ENCODE measurements at places on chromosomes 5 and 9.

- no peak for DNase-seq
Measured at GRCh38 chr9:4812858-4813257, 20.1 kb downstream of the RCL1 start.

GRCh38 chr5:130277002-130277401, 372.7 kb downstream of the CHSY3 start:
- no peak for DNase-seq

GRCh38 chr5:6728011-6728794, 15.0 kb downstream of the TENT4A start:
- no peak for DNase-seq

- DNase-seq = no peak
Measured at GRCh38 chr9:115024925-115025535, 92.9 kb downstream of the TNC start.

DNA sequence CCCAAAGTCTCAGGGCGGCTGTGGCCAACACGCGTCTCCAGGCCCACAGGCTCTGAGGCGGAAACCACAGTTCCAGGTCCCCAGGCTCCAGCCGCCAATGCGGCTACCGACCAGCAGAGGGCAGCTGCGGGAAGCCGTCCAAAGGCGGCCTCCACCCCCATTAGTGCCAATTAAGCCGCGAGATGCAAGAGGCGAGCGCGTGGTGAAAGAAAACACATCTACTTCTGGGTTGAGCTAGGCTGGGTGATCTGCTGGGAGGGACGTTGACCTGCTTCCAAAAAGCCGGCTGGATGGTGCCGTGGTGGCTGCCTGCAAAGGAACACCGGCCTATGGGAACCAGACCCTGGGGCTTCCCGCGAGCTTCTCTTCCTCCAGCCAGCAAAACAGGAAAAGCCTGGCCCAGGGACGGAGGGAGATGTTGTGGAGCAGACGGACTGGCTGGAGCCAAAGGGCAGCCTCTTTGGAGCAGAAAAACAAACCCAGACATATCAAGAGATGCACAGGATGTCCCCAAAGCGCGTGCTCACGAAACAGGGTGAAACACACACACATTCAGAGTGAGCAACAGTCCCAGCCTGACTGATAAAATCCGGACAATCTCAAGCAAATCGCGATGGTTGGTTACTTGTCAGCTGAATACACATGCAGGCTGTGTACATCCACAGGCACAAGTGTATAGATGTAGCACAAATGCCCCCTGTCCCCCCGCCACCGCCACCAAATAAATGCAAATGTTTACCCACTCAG, 187.1 kb upstream of the BRINP1 start:
- DNase-seq = peak; percentile 44

DNA sequence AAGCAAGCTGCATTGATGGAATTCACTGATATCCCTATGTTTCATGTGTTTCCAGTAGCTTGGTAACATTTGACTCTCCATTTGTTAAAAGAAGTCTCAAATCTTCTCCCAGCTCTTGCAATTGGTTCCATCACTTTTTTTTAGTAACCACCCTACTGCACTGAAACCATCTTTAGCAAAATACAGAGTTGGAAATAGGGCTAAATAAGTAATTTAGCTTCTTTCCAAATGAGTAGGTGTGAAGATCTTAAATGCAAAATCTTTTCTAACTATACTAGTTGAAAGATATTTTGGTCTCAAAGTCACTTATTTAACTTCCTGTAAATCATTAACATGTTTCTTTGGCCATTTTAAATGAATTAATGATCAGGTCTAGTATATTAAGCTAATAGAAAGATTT, 138.1 kb downstream of the DIRAS2 start:
- no peak for DNase-seq

- DNase-seq = no peak
Measured at GRCh38 chr5:136080483-136081216, 51.9 kb downstream of the TGFBI start.

GRCh38 chr9:79387101-79387835, 184.5 kb upstream of the TLE4 start:
- DNase-seq = no peak

DNA sequence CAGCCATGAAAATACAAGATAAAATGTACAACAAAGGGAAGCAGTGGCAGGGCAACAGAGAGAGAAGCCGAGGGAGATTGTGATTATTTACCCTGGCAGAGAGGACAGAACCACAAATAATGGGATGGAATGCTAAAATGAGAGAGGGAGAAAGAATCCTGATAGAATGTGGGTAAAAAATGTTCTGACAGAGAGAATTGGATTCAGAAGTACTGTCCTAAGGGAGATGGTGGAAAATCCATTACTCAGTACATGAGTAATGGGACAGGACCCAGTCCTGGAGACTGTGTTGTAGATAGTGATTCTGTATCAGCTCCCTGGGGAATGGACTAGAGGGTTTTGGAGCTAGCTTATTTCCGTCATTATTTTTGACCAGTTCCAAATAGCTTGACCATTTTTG, 831.5 kb downstream of the MAT2B start:
- no peak for DNase-seq

DNA sequence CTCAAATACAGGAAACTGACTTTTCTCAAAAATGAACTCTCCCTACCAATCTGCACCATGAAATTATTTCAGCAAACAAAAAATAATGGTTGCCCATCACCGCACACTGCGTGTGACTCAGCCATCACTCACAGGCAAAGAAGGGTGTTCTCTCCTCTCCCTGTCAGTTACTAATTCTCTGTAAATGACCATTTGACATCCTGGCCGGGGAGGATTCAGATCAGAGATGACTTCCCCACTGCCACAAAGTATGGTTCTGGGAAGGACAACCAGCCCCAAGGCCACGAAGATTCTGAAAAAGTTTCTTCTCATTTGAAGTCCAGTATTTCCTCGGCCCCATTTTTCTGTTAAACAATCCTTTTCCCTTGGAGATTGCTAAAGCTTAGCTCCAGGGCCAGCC, 199.4 kb downstream of the AUH start:
- no peak for DNase-seq

- no peak for DNase-seq
Measured at GRCh38 chr5:178325679-178326373, 93.2 kb upstream of the PHYKPL start.

GRCh38 chr5:140244525-140245025, 58.3 kb downstream of the PFDN1 start:
- DNase-seq = peak; percentile 92

DNA sequence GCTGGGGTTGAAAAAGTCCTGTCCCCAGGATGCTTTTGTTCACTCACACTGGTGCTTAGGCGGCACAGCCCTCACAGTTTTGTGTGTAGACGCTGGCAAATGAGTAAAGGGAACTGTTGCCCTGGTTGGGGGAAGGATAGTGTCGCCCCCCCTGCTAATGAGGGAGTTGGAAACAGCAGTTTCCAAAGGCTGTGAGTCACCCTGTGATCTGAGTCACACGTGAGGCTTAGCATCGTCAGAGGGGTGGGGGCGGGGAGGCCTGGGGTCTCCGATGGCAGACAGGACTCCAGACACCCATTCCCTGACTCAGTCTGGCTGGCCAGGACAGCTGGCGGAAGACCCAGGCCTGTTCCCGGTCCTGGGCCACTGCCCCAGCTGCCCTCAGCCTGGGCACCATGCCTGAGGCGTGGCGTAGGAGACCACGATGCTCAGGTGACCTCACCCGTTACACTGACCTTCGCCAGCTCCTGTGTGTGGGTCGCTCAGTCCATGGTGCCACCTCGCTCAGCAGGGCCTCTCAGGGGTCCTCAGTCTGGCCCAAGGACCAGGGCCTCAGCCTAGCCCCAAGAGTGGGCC, 2.9 kb downstream of the DNAJB5 start:
- DNase-seq = no peak

- no peak for DNase-seq
Measured at GRCh38 chr5:176542596-176543427, 5.6 kb upstream of the RNF44 start.

- DNase-seq = no peak
Measured at GRCh38 chr5:153809166-153809565, 229.5 kb downstream of the FAM114A2 start.

- DNase-seq = no peak
Measured at GRCh38 chr5:168697034-168697720, 118.0 kb upstream of the PANK3 start.

GRCh38 chr5:100709771-100710170, 174.6 kb downstream of the FAM174A start:
- no peak for DNase-seq

GRCh38 chr5:111248571-111248970, 24.4 kb downstream of the CAMK4 start:
- no peak for DNase-seq

- DNase-seq = no peak
Measured at GRCh38 chr5:96611946-96612345, 50.2 kb upstream of the CAST start.

DNA sequence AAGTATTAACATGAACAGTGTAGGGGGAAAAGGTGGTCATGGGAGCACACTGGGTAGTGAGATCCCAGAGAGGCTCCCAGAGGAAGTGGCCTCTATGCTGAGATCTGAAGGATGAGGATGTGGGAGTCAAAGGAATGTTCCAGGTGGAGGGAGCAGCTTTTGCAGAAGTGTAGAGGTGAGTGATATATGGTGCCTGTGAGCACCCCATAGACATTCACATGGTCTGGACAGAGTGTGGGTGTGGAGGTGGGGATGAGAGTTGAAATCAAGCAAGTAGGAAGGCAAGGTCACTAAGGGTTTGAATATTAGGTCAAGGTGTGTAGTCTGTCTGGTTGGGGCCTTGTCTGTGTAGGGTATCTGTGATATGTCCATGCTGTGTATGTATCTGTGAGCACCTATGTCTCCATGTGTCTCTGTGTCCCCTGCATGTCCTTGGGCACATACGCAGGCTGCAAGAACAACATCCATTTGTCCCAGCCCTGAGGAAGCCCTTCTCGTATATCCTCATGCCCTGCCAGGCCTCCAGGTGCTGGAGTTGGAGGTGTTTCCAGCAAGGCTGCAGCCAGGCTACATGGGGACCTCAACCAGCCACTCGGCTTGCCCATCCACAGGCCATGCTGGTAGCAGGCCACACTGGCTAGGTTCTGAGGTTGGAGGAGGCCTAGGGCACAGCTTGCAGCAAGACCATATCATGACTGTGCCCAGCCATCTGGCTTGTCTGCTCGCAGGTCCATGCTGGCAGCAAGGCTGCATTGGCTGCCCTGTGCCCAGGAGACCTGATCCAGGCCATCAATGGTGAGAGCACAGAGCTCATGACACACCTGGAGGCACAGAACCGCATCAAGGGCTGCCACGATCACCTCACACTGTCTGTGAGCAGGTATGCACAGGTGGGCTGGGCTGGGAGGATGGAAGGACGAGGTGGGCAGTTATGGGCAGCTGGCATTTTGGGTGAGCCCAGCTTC, 4.7 kb downstream of the PDLIM4 start:
- no peak for DNase-seq

- DNase-seq = no peak
Measured at GRCh38 chr9:121383715-121384114, 13.7 kb upstream of the STOM start.

- DNase-seq = no peak
Measured at GRCh38 chr5:119919279-119919678, 289.9 kb downstream of the FAM170A start.

DNA sequence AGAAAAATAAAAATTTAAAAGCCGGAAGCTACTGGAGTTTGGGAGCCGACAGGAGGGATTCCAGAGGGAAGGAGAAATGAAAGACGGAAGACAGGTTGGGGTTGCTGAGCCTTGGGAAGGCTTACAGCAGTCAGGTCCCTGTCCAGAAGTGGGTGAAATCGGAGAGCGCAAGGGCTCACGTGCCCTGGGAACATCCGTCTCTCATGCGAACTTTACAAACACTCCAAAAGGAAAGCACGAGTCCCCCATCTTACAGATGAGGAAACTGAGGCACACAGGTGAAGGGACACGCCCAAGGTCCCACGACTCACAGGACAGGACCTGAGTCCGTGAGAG, 347 bp upstream of the OLFML2A start:
- DNase-seq = no peak

DNA sequence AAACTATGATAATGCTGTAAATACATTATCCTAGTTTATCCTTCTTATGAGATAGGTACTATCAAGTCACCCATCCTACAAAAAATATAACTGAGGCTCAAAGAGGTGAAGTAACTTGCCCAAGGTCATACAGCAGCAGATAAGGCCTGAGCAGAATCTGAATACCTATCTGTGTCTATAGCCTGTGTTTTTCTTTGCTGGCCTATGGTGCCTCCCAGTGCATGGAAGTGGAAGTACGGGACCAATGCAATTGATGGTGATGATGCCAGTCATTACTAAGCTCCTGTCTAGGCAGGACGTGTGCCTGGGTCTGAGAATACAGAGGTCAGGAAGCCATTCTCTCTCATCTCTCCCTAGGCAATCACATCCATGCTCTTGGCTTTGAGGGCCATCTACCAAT, 67.8 kb downstream of the FAT2 start:
- DNase-seq = no peak
